GM18507 (cell line): ENCODE measurements at places on chromosomes 1 and 21.

GRCh38 chr1:234111458-234112142 lies 207.1 kb downstream of the SLC35F3 start:
- DNase-seq, result no peak

GRCh38 chr1:97304366-97304765 lies 582.8 kb downstream of the PTBP2 start:
- no peak for DNase-seq

DNA sequence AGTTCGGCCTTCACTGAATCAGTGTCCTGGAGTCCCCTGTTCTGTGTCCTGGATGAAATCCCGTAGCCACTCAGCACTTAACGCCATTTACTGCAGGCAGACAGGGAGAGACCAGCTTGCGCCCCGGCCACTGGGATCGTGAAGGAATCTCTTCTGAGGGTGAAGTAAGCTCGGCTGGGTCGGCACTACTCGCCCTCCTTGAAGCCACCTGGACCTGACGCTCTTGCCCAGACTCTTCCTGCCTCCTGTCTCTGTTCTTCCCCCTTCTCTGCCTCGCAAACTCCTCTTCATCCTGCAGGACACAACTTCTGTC lies 99.9 kb upstream of the ZBTB40 start:
- no peak for DNase-seq

- no peak for DNase-seq
Observed at GRCh38 chr1:22676916-22677583, 24.0 kb downstream of the C1QB start.

GRCh38 chr1:162908236-162908635 lies 47.3 kb upstream of the CCDC190 start:
- DNase-seq, result no peak

- DNase-seq, result no peak
Observed at GRCh38 chr1:167881069-167881468, 32.9 kb downstream of the ADCY10 start.

GRCh38 chr1:202202500-202203168 lies 9.0 kb downstream of the LGR6 start:
- no peak for DNase-seq

DNA sequence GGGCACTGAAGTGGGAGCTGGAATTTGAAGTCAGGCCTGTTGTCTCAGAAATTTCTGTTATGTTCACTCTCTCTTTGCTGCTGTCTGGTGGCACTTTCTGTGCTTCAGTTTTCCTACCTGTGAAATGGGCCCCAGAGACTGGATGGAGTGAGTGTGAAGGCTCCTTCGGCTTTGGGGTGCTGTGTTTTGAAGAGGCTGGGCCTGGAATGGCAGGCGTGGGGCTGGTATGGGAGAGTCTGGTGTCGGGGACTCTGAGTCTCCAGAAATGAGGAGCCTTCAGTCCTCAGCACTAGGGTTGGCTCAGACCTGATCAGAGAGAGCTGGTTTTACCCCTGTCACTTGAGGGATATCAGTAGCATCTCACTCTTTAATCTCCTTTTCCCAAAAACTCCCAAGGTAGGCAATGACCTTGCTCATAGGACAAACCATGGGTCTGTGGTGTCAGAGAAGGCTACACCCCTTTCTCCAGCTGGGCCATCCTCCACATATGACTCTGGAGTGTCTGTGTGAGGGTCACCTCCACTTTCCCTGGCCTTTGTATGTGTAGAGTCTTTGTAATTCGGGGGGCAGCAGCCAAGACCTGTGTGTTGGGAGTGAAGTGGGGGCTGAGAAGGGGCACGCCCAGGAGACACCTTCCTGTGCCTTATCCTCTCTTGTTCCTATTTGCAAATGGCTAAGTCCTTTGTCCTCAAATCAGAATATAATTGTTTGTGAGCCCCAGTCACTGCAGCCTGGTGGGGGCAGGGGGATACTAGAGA lies 279.9 kb downstream of the PTPRU start:
- DNase-seq, result no peak

DNA sequence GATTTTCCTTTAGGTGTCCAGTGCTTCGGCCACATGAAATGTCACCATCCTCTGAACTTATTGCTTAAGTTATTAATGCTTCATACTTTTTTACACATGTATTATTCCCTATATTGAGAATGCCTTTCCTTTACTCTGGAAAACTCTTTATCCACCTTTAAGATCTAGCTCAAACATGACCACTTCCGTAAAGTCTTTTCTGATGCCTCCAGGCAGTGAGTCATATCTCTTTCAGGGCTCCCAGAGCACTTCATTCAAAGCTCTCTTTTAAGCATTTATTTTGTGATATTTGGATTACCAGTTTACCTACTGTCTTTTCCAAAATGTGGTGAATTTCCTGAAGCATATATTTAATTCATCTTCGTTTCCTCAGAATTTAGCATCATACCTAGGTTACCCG lies 178.9 kb downstream of the HS2ST1 start:
- DNase-seq, result no peak

- no peak for DNase-seq
Observed at GRCh38 chr1:193487722-193488121, 301.3 kb upstream of the B3GALT2 start.

DNA sequence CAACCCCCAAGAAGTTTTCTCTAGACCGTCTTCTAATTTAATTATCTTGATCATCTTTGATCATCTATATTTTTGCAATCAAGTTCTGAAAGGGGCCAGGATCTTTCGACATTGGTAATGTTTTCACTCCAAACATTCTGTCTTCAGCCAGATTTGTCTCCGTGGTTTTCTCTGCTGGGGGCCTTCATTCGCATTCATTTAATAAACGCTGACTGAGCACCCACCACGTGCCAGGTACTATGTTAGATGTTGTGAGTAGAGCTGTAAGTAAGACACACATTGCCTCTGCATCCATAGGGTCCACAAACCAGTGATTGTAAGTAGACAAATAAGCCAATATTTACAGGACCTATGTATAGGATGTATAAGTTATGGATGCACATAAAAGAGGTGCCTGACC lies 134.5 kb upstream of the MROH9 start:
- DNase-seq, result no peak

- DNase-seq, result no peak
Observed at GRCh38 chr1:77631751-77632150, 50.7 kb downstream of the ZZZ3 start.

GRCh38 chr1:182248721-182249120 lies 142.9 kb downstream of the GLUL start:
- no peak for DNase-seq

GRCh38 chr1:44265656-44266358 lies 52.5 kb downstream of the DMAP1 start:
- DNase-seq, result no peak

GRCh38 chr1:43800771-43801170 lies 93.4 kb downstream of the ST3GAL3 start:
- no peak for DNase-seq

DNA sequence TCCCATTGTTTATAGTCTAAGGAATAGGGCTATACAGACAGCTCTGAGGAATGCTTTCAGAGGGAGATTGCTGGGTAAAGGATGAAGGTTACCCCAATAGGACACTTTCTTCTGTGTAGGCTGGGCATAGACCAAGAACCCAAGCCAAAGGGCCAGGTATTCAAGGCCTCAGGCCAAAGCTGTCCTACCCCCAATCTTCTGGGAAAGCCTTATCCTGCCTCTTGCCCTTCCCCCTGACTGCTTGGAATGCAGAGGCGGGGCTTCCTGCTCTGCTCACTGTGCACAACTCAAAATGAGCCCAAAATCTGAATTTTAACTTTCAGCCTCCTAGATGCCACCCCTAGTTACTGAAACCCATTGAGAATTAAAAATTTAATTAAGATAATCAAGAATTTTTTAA lies 2.2 kb downstream of the OR10Z1 start:
- no peak for DNase-seq

GRCh38 chr1:13450204-13450603 lies 40.0 kb downstream of the PRAMEF20 start:
- DNase-seq, result no peak

DNA sequence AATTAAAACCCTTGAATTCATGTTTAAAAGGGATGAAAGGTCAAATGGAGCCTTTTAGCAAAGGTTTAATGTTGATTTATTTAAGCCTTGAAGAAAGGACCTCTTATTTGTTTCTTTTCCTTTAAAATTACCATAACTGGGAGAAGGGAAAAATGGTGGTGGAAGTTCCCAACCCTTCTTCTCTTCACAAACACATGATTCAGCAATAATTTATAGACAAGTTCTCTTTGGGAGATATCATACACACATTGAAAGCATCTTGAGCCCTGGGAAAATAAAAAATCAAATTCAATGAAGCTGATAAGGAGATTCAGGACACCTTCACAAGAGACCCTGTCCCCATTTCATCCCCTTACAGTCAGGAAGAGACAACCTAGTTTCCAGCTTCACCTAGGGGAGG lies 8.9 kb downstream of the ADAM30 start:
- DNase-seq, result no peak

DNA sequence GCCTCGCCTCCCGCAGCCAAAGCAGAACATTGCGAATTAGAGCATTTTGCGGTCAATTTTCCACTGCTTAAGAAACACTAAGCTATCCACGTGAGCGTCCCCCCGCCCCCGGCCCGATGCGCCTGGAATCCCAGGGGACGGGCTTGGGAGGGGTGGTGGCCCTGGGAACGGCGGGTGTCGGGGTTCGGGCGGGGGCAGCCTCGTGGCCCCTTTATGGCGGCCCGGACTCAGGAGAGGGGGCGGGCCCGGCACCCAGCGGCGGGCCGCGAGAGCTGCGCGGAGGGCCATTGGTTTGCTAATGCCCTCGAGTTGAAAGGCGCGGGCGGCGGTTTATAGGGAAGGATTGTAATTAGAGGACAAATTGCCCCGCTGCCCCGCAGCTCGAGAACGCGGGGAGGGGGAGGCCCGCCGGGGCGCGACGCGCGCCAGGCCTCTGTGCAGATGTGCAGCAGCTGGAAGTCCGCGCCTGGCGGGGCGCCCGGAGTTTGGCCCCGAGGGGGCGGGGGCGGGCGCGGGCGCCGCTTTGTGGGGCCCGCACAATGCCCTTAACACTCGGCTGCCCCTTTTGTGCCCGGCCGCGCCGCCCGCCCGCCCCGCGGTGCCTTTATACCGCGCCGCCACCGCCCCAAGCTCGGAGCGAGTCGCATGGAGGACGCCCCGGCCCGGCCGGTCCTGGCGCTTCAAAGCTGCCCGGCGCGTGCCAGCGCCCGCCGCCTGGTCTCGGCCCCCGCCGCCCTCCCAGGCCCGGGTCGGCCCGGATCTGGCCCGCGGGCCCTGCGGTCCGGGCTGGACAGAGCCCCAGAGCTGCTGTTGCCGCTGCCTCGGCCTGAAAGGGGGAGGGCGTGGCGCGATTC lies 1.9 kb upstream of the HES3 start:
- no peak for DNase-seq

GRCh38 chr1:226073184-226073950 lies 10.9 kb downstream of the H3-3A start:
- DNase-seq, result no peak

- DNase-seq, result no peak
Observed at GRCh38 chr21:25518491-25518911, 88.8 kb downstream of the MRPL39 start.

- no peak for DNase-seq
Observed at GRCh38 chr1:207603777-207604176, 41.2 kb upstream of the CR1L start.

GRCh38 chr1:2299131-2299627 lies 71.1 kb downstream of the SKI start:
- DNase-seq, result no peak

DNA sequence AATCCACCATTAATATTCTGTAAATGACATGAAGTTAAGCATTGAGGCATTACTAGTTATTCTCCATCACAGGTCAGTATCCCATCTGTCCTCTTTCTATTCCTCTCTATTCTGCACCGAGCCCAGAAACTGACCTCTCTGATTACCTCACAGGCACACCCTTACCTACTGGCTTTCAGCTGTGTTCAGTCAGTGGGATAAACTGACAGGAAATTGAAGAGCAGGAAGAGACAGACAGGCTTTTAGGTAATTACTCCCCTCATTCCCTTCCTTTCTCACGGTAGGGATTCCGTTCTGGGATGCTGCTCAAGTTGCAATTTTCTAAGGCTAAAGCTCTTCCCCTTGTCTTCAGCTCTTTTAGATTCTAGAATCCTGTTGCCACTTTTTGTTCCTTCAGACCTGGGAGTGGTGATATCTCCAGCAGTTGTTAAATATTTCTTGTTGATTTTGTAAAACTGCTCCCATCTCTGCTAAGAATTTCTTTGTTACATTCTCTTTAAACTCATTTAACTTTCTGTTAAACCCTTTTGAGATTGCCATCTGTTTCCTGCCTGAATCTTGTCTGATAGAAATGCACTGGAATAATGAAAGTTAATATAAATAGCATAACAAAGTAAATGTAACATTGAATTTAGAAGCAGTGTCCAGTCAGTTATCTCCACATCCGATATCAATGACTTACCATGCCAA lies 1063.4 kb downstream of the PLA2G4A start:
- no peak for DNase-seq

DNA sequence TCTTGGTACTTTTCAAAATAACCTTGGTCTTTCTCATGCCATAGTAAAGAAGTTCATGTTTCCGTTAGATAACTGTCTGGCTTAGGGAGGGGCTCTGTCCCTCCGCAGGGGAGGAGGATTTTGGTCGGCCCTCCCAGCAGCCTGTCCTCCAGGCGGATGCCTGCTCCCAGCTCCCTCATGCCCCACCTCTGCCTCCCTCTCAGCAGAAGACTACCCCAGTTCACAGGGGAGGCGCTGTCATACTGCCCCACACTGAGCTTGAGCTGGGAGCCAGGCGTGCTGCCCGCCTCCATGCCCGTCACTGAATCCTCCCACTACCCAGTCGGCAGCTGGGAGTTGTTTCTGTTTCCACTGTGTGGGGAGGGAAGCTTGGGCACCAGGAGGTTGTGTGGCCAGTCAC lies 127.3 kb downstream of the CAMTA1 start:
- DNase-seq, result no peak

DNA sequence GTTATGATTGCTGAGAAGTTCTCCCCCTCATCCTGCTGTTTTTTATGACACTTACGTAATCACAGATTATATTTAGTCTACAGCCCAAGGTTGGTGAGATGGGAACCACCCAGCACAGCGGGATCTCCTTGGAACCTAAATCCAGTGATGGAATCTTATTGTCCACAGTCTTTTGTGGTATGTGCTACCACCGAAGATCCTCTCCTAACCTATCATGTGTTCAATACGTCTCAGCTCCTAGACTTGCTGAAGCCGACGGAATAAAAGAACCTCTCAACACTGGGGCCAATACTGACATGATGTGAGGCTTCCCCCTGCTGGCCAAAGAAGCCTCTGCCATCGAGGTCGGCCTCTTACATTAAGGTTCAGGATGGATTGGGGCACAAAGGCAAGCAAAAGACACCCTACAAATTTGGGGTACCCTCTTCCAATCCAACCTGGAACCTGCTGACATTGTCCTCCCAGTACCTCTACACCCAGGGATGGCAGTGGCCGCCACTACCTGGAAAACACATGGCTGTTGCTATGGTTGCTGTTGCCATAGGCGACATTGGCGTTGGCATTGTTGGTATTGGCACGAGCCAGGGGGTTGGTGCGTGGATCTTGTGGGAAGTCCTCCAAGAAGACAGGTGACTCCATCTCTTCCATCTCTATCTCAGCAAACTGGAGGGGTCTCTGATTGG lies 19.4 kb upstream of the KIF21B start:
- DNase-seq, result peak; percentile 70
